T-helper 2 cell treated with Interferon-gamma antibody and Interleukin-4, amounts not matched to agents 100 ng/mL and 5 ng/mL, for 36 hours (primary cell): ENCODE measurements at places on chromosomes 1 and 21. TPM values are rescaled to one million over a fixed set of nuclear protein-coding genes. Genes with fewer than 3 reads are reported as not detected.

Gene SFN
- 1.1 and 1.5 TPM in 2 replicates for total RNA-seq

Gene DSCAM
- total RNA-seq = not detected in 2 replicates

Gene KRTAP12-2
- total RNA-seq = not detected in 2 replicates

Gene NPR1
- not detected in 2 replicates for total RNA-seq

Gene LENEP
- total RNA-seq = 0.59 TPM in 1 of 2 replicates, not detected in the other

Gene LDLRAD1
- not detected in 2 replicates for total RNA-seq

Gene CCDC30
- total RNA-seq = 1.7 and 2.2 TPM in 2 replicates

Gene CFHR2
- not detected in 2 replicates for total RNA-seq

Gene UBASH3A
- total RNA-seq = 84.2 and 93.0 TPM in 2 replicates

Gene GBP7
- not detected in 2 replicates for total RNA-seq
